ENCODE measurements at places on chromosomes 5 and 9.

DNA sequence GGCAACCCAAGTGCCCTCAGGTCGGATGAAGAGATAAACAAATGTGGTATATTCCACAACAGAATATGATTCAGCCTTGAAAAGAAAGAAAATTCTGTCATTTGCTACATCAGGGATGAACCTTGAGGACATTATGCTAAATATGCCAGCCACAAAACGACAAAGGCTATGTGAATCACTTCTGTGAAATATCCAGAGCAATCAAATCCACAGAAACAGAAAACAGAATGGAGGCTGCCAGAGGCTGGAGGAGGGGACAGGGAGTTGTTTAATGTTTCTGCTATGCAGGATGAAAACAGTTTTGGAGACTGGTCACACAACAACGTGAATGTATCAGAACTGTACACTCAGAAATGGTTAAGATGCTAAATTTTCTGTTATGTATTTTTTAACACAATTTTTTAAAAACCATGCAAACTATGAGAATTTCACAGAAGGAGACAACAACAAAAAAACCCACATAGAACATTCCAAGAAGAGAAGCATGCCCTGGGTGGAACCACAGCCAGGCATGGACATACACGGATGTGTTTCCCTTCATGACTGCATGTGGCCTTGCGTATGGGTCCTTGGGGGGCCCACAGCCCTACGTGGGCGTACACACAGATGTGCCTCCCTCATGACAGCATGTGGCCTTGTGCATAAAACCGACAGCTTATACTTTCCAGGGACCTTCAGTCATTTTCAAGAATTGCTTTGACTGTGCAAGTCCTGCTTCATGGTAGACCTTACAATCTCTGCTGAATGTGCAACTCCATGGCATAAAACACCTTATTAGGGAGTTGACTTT is 146.7 kb downstream of the ROR2 start:
- no peak for DNase-seq

DNA sequence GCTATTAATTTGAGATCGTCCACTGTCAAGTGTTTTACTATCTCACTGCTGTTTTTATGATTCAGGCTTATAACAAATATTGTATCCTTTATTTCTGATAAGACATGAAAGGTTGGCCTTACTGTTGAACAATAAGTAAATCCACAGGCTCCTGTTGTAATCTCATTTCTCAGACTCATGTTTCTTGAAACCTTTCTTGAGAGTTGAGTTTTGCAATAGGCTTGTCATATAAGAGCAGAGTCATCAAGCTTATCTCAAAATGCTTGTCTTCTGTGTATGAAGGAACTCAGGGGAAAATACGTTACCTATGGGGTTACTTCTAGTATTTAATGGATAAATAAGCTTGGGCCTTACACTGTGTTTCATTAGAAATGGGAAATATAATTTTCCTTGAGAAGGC is 9.2 kb upstream of the TLX3 start:
- DNase-seq = no peak

- DNase-seq = no peak
These were observed 15.8 kb downstream of the ERGIC1 start for GRCh38 chr5:172849606-172850453.

DNA sequence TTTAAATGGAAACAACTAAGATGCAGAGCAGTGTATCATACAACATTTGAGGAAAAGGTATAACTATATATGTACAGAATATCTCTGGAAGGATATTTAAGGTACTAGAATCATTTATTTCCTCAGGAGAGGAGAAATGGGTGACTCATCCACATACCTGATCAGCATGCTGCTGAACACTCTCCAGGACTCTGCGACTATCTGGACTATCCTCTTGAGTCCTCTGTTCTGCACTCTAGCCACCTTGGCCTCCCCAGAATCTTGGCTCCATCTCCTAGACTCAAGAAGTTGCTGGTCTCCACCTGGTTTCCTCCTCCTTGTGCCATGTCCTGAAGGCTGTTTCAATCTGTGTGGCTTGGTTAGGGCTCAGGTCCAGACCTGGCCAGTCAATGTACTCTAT is 8.8 kb upstream of the PRDM6 start:
- DNase-seq = no peak

DNA sequence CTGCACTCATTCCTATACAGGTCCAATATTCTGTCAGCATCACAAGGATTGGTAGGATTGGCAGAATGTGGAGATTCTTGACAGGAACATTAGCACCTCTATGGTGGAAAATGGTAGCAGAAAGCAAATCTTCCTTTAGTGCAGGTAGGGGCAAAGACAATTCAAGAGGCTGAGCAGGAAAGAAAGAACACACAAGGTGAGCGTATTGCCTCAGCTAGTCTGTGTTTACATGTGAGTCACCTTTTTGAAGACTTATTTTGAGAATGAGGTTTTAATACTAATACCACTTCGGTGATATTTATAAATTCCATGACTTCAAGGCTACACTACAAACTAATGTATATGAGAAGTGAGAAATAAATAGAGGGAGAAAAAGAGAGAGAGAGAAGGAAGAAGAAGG is 717.0 kb downstream of the BRINP1 start:
- no peak for DNase-seq

GRCh38 chr5:142640316-142641005 is 45.4 kb downstream of the FGF1 start:
- no peak for DNase-seq

- DNase-seq = no peak
These were observed 64.6 kb upstream of the TAF11L2 start for GRCh38 chr5:17433406-17433805.

GRCh38 chr9:116855881-116856662 is 169.0 kb downstream of the TRIM32 start:
- DNase-seq = no peak

- no peak for DNase-seq
These were observed 199.7 kb upstream of the TLE4 start for GRCh38 chr9:79371948-79372555.

GRCh38 chr9:94937214-94937903 is 210.9 kb downstream of the AOPEP start:
- no peak for DNase-seq

- DNase-seq = peak; percentile 76
These were observed 1.3 kb upstream of the ST8SIA4 start for GRCh38 chr5:100904259-100904861.

GRCh38 chr5:9054821-9055589 is 490.9 kb downstream of the SEMA5A start:
- DNase-seq = no peak

- no peak for DNase-seq
These were observed 65.5 kb upstream of the HSPA9 start for GRCh38 chr5:138640646-138641254.

DNA sequence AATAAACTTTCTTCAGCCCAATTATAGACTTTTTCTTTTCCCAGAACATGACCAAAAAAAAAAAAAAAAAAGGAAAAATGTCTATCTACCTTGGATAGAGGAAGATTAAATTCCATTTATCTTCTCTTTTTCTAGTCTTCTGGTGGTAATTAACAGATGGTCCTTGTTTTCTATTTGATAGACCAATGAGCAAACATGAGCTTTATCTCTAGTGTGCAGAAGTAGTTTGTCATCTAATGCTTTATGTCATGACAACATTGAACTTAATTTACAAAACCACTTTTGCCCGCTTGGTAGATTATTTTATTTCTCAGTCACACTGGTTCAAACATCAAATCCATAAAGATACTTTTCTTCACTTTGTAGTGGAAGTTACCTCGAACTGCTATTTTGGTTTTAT is 69.5 kb upstream of the ELL2 start:
- no peak for DNase-seq

GRCh38 chr5:7245121-7245651 is 150.8 kb upstream of the ADCY2 start:
- no peak for DNase-seq

DNA sequence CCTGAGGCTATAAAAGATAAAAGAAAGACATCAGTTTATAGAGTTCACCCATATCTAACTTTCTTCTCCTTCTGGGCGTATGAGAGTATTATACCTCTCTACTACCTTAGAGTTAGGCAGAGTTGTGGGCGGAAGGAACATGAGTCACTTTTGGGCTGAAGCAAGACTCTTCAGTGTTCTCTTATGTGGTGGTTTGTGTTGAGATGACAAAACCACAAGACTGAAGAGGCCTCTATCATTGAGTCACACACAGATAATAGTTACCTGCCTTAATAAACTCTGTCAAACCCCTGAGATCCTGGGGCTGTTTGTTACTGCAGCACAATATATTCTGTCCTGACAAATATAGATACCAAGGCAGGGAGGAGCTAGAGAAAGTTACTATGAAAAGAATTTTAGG is 184.2 kb downstream of the EFNA5 start:
- peak; percentile 74 for DNase-seq

DNA sequence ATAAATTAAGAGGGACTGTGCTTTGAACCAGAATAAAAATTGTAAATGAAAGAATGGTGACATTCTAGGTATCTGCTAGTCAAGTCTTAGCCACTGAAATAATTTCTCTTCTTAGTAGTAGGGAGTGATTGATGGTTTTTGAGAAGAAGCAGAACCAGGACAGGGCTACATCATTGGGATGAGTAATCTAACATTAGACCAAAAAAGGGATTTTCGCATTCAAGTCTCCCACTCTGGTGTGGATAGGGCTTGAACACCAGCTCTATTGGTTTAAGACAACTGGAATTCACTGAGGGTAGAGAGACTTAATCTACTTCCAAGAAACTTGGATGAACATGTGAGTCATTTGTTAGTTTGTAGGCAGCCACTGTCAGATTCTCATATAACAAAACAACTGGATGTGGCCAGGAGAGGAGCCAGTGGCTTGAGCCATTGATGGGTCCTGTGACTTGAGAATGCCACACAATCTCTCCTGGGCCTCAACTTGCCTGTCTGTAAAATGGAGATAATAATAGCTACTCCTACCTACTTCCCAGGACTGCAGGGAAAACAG is 16.6 kb downstream of the FAT2 start:
- DNase-seq = no peak
